ENCODE measurements at places on chromosomes 5 and 9.
A peak's percentile ranks its signal among the peaks of the same experiment; 100 is the strongest.

DNA sequence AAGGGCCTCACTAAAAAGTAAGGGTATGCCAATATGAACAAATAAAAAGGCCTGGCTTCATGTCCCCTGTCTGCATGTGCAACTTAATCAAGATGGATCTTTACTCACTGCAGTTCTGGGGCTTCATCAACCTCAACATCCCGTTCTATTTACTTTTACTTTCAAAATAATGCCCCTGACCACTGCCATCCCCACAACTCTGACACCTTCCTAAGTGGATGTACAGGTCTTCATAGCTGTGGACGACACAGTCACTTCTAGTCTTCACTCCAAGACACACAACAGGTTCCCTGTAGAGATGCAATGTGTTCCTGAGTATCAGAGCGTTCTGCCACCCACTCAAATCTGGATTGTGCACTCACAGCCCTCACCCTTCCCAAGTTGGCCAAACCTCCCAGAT lies 136.1 kb downstream of the ENC1 start:
- no peak for DNase-seq

- DNase-seq: no peak
These were observed 66.6 kb upstream of the SPATA31D4 start for GRCh38 chr9:81861644-81862043.

GRCh38 chr9:116812231-116813030 lies 125.3 kb downstream of the TRIM32 start:
- DNase-seq: no peak

DNA sequence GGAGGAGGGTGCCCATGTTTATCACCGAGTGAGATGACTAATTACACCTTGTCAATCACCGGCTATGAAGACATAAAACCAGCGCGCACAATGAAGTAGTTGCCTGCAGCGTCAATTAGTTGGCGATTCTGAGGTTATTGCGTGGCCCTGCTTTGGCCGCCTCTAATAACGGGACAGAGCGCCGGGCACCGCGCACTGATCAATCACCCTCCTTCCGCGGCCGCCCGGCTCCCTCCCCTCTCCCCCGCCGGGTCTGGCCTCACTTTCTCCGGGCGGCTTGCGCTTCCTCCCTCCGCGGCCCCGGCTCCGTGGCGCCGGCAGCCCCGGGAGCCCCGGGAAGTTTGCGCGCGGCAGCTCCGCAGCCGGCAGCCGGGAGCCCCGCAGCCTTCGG lies 3.3 kb upstream of the LHX2 start:
- peak; percentile 48 for DNase-seq

DNA sequence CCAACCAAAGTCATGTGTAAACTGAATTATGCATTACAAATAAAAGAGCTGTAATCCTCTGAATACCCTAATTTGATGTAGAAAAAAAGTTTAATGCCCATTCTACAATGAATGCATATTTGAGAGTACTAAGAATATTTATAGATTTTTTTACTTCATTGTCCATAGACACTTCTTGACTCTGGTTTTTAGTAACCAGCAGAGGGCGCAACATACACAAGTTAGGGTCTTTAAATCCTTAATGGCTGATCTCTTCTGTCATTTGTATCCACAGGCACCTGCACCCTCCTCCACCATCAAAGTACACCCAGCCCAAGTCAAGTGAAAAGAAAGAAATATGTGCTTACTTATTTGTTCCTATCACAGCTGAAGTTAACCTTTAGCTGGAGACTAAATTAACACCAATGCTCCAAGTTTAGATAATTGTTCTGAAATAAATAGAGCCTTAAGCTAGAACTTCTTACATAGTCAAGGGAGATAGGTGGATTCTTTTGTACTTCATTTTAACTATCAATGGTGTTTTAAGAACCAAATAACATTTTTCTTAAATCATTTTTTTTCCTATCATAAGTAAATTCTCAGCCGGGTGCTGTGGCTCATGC lies 524.2 kb upstream of the DAB2 start:
- peak; percentile 67 for DNase-seq

Data from activated T-cell treated with anti-CD3 and anti-CD28 coated beads, Interleukin-2, amount 50 U/mL, for 72 hours (primary cell).